ENCODE measurements at places on chromosomes 6 and 20.

DNA sequence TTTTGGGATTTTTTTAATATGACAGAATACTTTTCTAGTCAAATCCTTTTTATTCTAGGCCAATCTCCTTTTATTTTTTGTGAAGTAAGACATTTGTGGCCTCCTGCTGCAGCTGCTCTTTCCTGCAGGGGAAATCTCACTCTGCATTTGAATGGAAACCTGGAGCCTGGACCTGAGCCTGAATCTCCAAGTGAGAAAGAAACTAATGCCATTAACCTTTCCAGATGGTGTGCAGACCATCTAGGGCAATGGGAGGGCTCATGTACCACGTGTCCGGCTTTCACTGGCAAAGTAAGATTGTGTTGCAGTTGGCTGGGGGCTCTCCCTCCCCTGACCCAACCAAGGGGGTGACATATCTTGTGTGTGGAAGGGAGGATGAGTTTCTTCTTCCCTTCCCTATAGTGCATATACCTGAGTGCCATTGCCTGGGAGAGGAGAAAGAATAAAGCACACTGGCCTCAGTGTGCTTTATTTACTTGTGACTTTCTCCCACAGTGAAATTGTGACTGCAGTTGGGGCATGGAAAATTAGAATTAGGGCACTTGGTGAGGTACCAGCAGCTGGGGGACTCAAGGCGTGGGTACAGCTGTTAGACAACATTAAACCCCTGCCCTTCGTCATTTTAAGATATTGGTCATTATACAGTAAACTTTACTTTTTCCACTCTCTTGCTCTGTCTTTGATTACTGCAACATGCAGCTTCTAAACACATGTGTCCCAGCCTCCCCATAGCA, 159.8 kb upstream of the RIN2 start:
- no peak for DNase-seq

DNA sequence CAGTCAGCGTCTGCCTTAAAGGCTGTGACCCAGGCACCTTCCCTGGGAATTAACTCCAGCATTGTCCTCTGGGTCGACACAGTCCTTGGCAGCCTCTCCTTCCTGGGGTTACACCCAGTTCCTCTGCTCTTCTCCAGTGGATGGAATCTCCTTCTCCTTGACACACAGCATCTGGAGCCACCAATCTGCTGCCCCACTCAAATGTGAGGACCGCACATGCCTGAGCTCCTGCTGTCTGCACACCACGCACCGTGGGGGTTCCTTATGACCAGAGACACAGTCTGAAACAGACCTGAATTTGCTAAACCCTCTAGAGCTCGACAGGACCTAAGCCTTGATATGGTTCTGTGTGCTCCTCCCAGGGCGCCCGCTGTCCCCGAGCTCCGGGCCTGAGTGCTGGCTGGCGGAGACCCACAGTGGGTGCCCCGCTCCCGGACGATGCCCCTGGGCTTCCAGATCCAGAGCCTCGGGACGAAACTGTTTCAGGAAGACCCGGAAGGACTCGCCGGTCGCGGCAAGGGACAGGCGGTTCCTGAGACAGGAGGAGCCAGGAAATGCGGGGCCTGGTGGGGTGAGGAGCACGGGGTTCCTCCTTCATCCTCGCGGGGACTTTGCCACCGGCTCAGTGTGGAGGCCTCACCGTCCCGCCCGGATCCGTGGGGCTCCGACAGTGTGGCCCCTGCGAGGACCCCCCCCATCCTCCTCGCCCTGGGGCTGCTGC, 2.5 kb upstream of the RAET1G start:
- DNase-seq: no peak

DNA sequence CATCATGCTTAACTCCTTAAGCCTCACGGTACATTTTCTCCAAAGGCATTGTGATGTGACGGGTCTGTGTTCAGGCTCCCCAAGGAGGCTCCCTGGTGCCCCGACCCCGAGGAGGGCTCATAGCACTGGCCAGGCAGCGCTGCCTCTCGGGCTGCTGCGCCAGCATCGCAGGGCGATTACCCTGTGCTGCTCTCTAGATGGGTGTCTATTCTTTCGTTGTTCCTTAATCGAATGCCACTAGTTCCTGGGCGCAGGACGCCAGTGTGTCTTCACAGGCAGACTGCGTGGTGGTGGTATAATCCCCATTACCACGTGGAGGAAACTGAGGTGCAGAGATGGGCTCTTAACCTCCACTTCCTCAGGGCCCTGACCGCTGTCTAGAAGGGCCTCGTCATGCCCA, 267.4 kb downstream of the CDH4 start:
- DNase-seq: no peak

DNA sequence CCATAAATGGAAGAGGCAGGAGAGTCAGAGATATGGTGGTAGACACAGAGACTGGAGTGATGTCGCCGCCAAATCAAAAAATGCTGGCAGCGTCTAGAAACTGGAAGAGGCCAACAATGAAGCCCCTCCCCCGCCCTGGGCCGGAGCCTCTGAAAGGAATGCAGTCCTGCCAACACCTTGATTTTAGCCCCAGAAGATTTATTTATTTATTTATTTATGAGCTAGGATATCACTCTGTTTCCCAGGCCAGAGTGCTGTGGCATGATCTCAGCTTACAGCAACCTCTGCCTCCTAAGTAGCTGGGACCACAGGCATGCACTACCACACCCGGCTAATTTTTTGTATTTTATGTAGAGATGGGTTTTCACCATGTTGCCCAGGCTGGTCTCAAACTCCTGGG, 82.6 kb upstream of the CCDC167 start:
- no peak for DNase-seq

- no peak for DNase-seq
These were observed 24.1 kb downstream of the NPEPL1 start for GRCh38 chr20:58716476-58717277.

DNA sequence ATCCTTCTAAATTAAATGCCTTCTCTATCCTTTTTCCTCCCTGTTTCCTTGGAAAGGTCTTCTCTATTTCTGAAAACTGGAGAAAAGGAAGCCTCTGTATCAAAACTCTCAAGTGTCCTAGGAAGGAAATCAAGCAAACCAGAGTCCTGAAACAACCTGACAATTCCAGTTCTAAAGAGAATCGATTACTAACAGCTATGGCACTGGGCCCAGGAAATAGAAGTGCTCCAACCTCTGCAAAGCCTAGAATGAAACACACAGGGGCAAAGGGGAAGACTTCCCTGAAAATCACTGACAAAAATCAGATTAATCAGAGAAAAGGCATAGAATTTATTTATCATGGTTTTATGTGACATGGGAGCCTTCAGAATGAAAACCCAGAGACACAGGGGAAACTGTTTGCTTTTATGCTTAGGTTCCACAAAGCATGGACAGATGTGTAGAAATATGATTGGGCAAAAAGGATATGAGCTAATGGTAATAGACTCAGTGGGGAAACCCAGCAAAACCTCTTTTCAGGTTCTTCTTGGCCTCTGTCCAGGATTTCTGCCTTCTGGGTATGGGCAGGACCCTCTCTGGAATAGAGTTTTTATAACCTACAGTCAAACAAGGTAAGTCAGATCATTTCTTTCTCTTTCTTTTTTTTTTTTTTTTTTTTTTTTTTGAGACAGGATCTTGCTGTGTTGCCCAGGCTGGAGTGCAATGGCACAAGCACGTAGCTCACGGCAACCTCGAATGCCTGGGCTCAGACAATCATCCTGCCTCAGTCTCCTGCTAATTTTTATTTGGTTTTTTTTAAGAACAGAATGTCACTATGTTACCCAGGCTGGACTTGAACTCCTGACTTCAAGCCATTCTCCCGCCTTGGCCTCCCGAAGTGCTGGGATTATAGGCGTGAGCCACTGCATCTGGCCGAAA, 91.7 kb downstream of the CD24 start:
- DNase-seq: no peak

DNA sequence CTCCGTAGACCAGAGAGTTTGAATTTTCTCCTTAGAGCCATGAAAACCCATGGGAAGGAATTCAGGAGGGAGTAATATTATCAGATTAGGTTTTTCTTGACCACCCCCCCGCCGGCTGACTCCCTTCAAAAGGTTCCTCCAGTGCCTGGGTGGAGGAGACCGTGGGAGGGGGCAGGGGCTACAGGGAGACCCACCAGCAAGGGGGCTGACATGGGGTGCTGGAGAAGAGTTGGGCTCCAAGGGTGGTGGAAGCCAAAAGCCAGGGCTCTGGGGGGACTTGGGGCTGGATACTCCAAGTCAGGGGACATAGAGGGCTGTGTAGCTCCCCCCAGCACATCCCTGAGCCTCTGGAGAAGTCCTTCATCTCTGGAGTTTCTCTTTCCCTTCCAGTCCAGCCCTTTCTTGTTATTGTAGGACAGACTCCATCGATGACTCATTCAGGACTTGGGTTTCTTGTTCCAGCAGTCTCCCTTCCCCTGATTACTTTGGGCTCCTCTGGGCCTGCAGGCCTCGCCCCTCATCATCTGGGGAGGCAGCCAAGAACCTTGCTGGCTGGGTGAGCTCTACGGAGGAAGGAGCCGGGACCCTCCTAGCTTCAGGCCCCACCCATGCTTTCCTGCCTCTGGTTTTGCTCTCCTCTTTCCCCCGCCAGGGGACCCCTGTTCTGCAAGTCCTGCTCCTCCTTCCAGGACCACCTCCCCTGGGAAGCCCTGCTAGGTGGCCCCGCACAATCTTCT, 10.5 kb upstream of the KIAA1755 start:
- DNase-seq: no peak

GRCh38 chr6:359261-360035, 32.1 kb upstream of the IRF4 start:
- DNase-seq: no peak

DNA sequence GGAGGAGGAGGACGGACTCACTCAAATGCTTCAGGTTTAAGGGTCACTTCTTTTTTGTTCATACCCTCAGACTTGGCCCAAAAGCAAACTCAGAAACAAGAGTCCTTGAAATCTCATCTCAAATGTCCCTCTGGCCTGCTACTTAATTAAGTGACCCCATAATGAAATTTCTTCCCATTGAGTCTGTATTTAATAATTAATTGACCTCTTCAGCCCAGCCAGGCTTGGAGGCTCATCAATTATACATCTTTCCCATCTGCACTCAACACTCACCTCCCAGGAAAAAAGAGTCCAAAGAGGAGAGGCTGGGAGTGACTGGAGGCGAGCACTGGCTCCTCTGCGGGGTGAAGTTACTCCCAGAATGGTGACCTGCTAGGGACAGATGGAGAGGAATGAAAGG, 90.5 kb upstream of the EYA2 start:
- no peak for DNase-seq

DNA sequence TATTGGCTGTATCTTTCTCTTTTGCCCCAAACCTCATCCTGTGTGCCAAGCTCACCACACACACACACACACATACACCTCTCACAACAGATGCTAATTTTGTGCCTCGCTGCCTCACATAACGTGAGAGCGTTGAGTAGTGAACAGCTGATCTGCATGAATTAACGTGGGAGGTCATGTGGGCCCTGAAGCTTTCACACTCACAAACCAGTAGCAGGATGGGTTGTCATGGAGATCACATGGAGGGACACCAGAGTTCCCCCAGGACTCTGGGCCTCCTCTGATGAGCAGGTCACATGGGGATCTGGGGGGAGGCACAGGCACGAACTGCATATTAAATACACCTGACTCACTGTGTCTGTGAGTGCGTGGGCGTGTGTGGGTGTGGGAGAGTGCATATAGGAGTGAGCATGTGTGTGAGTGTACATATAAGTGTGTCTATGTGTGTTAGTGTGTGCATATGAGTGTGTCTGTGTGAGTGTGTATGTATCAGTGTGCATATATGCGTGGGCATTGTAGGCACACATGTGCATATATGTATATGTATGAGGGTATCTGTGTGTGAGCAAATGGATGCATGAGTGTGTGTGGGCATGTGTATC, 62.7 kb upstream of the SULF2 start:
- DNase-seq: no peak

DNA sequence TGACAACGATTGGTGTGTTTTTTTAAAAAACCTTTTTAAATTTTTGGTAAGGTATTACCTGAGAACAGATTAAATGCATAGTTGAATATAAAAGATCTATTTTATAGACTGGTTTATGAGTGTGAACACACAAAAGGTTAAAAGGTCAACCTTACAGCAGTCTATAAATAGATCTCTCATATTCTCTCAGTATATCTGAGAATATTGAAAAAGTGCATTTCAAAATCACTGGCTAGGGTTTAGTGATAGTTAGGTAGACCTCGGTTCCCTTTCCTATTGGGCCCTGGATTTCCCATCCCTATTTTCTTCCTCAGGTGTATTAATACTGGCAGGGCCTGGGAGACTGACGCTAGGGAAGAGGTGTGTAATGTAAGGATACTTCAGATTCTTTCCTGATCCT, 723 bp upstream of the ZNF451 start:
- no peak for DNase-seq

DNA sequence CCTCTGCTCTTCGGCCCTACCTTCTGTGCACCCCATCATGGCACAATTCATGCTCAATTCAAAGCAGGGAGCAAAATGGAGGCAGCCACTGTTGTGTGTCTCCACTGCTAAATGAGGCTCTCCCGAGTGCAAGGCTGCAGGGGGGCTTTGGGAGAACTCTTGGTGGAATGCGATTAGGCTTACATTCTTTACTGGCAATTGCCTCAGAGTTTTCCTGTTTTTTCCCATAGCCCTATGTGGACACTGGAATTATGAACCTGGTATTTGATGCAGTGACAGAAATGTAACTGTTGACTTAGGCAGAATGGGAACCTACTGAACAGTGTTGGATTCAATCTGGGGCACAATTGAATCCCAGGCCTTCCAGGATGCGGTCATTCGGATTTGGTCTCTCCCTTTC, 187.9 kb upstream of the GMDS start:
- DNase-seq: no peak

DNA sequence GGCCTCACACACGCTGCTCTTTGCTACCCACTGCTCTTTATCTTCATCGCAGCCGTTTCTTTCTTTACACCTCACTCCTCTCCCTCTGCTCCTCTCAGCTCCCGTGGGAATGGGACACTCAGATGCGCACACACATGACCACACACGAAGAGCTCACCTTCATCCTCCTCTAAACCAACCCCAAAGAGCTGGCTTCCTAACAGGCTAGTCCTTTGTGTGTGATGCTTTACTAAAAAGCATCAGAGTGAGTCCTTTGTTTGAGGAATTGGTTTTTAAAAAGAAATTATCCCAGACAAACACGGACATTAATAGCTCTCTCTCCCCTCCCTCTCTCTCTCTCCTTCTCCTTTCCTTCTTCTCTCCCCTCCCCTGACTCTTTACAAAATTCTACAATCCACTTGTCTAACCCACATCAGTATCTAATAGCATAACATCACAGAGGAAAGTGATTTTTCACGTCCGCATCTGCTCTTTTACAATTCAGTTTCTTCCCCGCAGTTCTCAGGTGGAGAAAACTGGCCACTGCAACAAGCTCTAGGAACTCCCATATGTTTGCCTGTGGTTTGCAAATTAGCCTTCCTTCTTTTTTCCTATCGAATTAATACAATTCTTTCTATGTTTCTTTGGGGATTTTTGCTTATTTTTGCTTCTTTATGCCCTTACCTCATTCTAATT, 306.8 kb upstream of the CNR1 start:
- no peak for DNase-seq

DNA sequence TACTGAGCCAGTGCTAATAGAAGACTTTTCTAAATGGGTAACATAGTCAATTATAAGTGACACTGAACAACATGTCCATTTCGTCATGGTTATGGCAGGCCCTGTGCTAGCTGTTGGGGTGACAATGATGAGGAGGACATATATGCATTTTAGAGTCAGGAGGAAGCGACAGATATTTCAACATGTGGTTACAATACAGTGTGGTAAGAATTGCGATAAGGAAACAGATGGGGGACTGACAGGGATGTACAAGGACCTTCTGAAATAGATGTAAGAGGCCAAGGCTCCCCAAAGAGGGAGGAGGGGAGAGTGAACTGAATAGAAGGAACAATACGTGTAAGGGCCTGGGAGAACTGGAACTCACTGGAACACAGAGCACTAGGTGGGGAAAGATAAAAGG, 11.7 kb downstream of the MMP24 start:
- DNase-seq: no peak
